Activated naive CD4-positive, alpha-beta T cell treated with anti-CD3 and anti-CD28 coated beads for 36 hours (primary cell): ENCODE measurements at places on chromosomes 7 and 10. TPM values are rescaled to one million over a fixed set of nuclear protein-coding genes. Genes with fewer than 3 reads are reported as not detected.

DNA sequence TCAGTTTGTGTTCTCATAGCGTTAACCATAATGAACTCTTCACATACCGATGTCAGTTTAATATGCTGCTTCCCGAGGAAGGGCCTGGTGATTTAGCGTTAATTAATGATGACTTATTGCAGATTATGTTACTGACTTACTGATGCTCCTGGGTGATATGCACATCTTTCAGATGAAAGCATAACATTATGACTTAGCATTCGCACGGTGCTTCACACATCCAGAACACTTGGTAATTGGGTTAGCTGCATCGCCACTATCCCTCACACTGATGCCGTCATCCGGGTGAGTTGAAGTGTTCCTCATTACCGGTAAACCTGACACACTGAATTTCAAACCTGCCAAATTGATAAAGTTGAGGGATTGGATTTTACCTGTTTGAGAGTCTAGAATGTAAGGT is 239.0 kb upstream of the PODXL start:
- no peak for DNase-seq

GRCh38 chr7:54798530-54798929 is 39.5 kb upstream of the SEC61G start:
- DNase-seq = no peak

GRCh38 chr7:30713392-30713791 is 31.1 kb upstream of the CRHR2 start:
- no peak for DNase-seq

DNA sequence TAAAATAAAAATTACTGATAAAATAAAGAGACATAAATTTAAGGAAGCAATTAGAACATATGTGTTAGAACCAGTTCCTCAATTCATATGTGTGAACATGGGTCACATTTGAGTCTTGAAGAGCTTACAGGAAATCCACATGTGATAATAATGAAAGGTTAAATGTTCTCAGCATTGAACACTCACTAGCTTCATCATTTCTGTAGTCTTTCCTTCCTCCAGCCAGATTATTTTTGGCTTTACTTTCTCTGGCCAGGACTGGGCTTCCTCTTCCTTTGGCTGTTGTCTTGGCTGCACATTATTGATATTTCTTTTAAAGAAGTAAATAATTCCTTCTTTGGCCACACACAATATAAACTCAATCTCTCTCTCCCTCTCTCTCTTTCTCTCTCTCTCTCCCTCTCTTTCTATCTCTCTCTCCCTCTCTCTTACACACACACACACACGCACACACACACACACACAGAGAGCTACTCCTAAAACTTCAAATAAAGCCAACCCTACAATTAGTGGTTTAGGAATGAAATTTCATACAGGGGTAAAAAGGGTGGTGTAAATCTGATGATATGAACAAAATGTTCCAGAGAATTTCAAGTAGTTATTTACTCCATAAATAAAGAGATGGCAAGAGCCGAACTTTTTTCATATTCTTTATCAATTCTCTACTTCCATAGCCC is 171.2 kb downstream of the REEP3 start:
- DNase-seq = no peak

The LIPA gene
- 17.2 TPM for total RNA-seq

GRCh38 chr7:117312593-117313580 is 10.0 kb downstream of the WNT2 start:
- DNase-seq = no peak
